ENCODE measurements at places on chromosomes 2 and 18.

DNA sequence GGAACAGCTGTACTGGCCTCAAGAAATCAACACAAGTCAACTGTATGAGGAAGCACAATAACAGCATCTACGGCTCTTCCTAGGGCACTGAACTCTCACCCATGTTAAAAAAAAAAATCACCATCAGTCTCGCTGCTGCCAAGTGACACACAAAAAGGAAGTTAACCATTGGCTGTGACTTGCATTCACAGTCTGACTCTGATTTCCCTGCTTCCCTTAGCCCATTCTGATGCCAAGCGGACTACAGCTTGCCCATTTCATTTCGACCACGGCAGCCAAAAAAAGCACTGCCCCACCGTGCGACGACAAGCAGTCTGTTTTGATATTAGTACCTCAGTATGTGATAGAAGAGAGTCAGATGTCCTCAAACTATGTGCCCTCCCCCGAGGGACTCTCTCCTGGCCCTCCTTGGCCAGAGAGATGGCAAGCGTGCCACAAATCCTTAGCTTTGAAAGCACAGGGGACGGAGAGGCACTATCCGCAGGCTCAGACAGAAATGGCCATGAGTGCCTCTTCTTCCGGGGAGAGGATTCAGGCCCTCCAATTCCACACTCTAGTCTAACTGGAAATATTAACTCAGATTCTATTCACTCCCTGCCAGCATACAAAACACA lies 250.0 kb downstream of the TCF4 start:
- DNase-seq = no peak

DNA sequence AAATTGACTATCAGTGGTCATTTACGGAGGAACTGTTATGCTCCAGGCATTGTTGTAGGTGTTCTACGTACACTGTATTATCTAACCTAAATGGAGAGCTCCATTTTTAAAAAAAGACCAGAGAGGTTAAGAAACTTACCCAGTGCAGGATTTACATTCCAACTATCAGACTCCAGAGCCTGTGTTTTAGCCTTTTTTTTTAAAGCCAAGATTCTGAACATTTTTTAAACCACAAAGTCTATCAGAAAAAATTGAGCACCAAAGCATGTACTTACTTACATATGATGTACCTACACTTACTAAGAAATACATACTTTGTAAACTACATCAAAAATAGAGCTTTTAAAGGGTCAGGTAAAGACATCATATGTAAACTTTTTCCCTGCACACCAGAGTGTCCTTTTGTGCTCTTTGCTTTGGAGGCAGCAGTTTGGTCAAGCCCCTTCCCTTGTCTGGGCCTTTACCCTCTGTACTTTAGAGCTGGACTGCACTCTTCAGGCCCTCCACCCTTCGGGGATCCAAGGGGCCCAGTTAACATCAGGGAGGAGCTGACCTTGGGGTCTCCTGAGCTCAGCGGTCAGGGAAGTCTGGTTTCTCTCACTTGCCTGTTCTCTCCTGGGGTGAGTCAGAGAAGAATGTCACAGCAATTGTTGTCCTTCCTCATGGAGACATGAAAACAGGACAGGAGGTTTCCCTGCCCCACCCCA lies 58.4 kb downstream of the ITGB1BP1 start:
- DNase-seq = no peak

DNA sequence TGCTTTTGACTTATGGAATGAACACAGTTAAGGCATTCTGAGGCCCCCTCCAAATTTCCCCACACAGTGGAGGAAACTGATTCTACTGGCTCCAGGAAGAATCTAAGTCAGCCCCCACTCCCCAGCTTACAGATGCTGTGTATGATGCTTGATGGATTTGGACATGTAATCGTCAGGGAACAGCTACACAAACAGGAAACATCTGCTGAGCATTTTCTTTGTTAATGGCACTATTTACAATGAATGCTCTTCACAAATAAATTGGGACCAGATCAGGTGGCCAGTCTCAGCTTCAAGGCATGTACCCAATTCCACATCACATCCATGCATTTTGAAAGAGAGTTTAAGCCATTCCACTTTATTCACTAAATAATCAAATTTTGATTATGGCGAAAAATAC lies 562.3 kb downstream of the SOX11 start:
- no peak for DNase-seq

DNA sequence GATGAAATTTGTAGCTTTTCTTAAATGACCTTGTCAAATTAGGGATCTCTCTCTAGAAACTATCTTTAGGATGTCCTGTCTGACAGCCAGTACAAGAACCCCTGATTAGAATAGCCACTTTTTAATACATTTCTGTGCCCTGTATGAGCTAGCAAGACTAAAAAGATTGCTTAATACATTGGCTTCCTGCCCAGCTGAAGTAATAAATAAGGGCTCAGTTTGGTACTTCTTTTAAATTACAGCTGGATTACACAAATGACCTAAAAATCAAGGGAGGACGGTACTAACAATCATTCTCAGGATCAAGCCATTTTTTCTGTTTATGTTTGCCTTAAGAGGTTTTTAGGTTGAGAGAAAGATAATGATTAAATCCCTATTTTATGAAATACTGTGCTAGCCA lies 11.6 kb upstream of the OLA1 start:
- no peak for DNase-seq
